ENCODE measurements at places on chromosomes 5 and 9. TPM values are rescaled to one million over a fixed set of nuclear protein-coding genes. Genes with fewer than 3 reads are reported as not detected.

Gene SLC6A7
- total RNA-seq: not detected

Gene AJM1
- 24.6 TPM for total RNA-seq

Gene GPRIN1
- total RNA-seq: 8.4 TPM

Gene ZNF366
- total RNA-seq: 2.2 TPM

Gene SH3RF2
- total RNA-seq: 378 TPM

Gene MCTP1
- total RNA-seq: 15.5 TPM

Gene LCN9
- total RNA-seq: 0.68 TPM

Gene CDK7
- total RNA-seq: 35.1 TPM

Gene SMIM3
- 8.1 TPM for total RNA-seq

Gene PCDHGA7
- 12.7 TPM for total RNA-seq

Gene LECT2
- 0.87 TPM for total RNA-seq

Gene EGFLAM
- total RNA-seq: 15.2 TPM

Gene LIX1
- total RNA-seq: not detected

Gene TAL2
- not detected for total RNA-seq

Gene CTXN3
- total RNA-seq: not detected

Gene RORB
- 0.87 TPM for total RNA-seq

Gene KIAA1958
- 66.5 TPM for total RNA-seq

Gene TSLP
- 1.7 TPM for total RNA-seq

Gene IFNA13
- 1.9 TPM for total RNA-seq

Gene C5orf58
- total RNA-seq: 40.9 TPM

Gene GAS1
- 13.9 TPM for total RNA-seq

Gene NNT
- total RNA-seq: 55.0 TPM

Data from testis (tissue), 5 donors.